Sciatic nerve (tissue), 2 donors: ENCODE measurements at places on chromosomes 11 and 22.

- no peak for DNase-seq
Observed at GRCh38 chr11:45444796-45445195, 158.7 kb upstream of the SYT13 start.

- DNase-seq: no peak
Observed at GRCh38 chr11:99925968-99926367, 761.1 kb upstream of the ARHGAP42 start.

- DNase-seq: no peak
Observed at GRCh38 chr11:133619973-133620372, 87.7 kb upstream of the OPCML start.

- DNase-seq: peak; percentile 76
Observed at GRCh38 chr11:3341298-3341697, 37.6 kb downstream of the ZNF195 start.

GRCh38 chr11:111427471-111427912 is 48.4 kb upstream of the POU2AF1 start:
- no peak for DNase-seq

- DNase-seq: no peak
Observed at GRCh38 chr11:36407356-36407755, 102.7 kb downstream of the TRAF6 start.

DNA sequence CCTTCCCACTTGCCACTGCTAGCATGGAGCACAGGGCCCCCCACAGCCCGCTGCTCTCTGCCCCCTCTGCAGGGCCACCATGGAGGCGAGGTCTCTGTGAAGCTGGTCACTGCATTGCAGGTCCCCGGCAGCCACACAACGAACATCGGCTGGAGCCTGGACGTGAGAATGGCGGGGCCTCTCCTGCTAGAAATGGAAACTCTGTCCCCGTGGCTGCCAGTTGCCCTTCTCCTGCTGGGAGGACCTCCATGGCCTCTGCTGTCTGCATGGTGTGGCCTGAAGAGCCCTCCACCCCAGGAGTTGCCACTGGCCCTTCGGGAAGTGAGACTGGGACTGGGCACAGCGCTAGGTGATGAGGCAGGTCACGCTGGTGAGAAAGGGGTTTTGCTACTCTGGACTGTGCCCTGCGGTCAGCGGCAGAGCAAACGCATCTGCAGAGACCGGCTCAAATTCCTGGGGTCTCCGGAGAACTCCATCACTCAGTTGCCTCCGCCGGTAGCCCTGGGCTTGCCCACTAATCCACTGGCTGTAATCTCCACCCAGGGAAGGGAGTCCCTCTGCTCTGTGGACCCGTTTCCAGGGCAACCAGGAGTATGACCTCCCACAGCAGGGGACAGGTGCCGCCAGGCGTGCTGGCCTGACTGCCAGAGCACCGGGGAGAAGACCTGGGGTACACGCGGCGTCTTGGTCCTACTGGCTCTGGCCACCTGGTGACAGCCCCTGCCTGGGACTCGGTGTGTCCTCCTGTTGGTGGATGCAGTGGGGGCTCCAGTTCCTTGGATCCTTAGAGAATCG is 806.3 kb downstream of the BRD1 start:
- DNase-seq: peak; percentile 47

GRCh38 chr11:123069908-123070821 is 8.2 kb upstream of the HSPA8 start:
- no peak for DNase-seq

GRCh38 chr11:19979519-19979845 is 180.8 kb downstream of the DBX1 start:
- no peak for DNase-seq

GRCh38 chr22:48577014-48577690 is 1250.5 kb downstream of the BRD1 start:
- no peak for DNase-seq

GRCh38 chr11:67268962-67269268 is 2.6 kb downstream of the GRK2 start:
- peak; percentile 51 for DNase-seq

GRCh38 chr22:37030560-37031281 is 11.2 kb downstream of the MPST start:
- no peak for DNase-seq

GRCh38 chr11:26150031-26150430 is 181.9 kb upstream of the ANO3 start:
- no peak for DNase-seq

DNA sequence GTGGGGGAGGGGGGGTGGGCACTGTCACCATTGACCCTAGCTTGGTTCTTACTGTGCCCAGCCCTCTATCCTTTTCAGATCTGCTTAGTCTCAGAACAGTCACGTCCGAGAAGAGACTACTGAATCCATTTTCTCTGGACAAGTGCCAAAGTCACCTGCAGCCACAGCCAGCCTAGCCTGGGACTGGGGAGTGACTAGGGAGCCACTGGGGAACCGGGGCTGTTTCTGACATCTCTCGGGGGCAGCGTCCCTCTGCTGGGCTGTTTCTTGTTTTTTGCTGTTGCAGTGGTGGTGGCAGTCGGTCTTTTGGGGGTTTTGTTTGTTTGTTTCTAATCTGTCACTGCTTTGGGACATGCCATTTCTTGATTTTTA is 8.7 kb downstream of the SLC37A2 start:
- DNase-seq: no peak
